GOT3 (cell line): ENCODE measurements at places on chromosomes 7 and 10.
A peak's percentile ranks its signal among the peaks of the same experiment; 100 is the strongest.

DNA sequence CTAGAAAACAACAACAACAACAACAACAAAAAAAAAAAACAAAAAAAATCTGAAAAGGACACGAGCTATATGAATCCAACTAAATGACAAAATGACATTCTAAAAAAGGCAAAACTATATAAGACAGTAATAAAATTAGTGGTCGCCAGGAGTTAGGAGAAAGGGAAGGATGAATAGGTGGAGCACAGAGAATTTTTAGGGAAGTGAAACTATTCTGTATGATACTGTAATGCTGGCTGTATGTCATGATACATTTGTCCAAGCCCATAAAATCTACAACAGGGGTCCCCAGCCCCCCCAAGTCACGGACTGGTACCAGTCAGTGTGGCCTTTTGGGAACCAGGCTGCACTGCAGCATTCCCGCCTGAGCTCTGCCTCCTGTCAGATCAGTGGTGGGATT is 2.8 kb upstream of the PUS7 start:
- no peak for DNase-seq

GRCh38 chr7:83882551-83882950 is 233.6 kb upstream of the SEMA3E start:
- DNase-seq, result no peak

DNA sequence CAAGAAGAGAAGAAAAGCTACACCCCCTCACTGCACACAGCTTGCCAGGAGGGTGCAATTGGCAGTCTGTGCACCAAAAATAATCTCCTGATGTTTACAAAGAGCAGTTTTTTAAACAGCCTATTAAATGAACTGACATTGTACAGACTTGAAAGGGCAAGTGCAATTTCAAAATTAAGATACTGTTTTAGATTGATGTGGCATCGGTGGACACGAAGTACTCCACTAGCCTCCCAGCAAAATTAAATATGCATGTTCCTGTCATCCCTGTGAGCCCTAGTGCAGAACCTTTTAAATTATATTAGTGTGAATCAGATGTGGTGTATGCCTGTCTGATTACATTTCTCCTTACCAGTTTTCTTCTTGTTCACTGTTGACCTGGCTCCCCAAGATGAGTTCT is 87.9 kb downstream of the WIPF3 start:
- DNase-seq, result no peak

DNA sequence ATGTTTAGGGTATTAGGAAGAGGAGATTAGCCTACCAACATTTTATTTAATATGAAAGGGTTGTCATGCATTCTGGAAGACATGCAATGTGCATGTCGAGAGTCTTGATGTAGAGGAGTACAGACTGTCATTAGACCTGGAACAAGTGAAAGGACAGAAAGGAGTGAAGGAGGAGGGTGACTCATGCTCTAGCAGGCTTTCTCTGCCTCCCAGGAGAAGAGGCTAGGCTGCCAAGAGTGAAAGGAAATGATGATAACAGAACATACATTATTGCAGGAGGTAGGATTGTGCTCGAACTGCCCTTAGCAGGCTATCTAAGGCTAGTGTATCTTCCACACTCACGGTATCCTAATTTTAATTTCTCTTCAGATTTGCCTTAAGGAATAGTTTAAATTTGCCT is 228.8 kb downstream of the EXOC4 start:
- DNase-seq, result no peak

DNA sequence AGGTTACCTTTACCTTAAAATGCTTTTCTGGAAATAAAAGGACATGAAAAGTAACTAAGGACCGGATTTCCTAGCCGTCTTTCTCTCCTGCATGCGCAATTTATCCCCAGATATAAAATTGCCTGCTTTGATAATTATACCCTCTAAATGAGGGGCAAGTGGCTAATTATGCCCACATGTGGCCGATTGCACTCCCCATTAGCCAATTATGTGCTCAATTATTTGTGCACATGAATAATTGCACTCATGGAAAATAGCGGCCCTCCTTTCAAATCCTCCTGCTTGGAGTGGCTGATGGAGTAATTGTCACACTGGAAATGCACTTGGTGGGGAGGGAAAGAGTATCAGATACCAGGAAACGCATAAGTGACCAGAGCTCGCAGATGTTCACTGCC is 66.4 kb upstream of the ATRNL1 start:
- no peak for DNase-seq

GRCh38 chr7:127907110-127908040 is 123.9 kb downstream of the LRRC4 start:
- no peak for DNase-seq

DNA sequence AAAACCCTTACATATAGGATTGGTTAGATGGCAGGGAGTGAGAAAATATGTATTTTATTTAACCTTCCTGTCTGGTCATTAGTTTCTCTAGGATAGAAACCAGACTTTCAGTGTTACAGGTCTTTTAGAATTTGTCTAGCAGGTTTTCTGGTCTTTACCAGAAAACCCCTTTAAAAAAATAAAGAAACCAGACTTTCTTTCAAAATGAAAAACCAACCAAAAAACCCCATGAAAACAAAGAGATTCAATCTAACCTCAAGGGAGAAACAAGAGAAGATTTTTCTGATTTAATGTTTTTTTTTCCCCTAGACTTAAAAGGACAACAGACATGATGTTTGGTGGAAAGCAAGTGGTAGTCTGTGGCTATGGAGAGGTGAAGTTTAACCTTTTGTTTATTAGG is 28.7 kb upstream of the STRIP2 start:
- no peak for DNase-seq

DNA sequence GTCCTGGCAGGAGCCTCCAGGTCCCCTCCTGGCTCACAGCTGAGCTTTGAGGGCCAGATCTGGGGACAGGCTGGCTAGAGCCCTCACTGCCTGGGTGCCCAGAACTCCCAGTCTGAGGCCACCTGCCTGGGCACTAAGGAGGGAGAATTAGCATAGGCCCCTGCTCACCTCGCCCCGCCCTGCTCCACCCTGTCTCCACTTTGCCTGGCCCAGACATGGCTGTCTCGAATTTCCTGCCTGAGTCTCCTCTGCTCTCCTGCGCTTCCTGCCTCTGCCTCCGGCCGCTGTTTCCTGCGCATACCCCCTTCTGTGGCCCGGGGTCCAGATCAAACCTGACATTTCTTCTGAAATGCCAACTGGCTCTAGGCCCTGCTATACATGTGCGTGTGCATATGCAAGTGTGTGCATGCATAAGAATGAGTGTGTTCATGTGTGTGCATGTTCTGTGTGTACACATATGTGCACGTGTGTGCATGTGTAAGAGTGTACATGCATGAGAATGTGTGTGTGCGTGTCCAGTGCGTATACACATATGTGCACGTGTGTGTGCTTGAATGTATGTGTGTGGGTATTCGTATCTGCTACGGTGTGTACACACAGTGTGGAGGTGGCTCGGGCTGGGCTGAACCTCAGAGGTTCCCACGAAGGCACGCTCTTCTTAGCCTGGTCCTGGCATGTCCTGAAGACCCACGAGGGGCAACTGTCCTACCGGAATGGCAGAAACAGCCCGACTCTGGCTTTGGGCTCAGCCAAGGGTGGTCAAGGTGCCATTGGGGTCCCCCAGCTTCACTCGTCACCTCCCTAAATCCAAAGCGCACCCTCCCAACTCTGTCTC is 64.9 kb downstream of the MYL10 start:
- no peak for DNase-seq

DNA sequence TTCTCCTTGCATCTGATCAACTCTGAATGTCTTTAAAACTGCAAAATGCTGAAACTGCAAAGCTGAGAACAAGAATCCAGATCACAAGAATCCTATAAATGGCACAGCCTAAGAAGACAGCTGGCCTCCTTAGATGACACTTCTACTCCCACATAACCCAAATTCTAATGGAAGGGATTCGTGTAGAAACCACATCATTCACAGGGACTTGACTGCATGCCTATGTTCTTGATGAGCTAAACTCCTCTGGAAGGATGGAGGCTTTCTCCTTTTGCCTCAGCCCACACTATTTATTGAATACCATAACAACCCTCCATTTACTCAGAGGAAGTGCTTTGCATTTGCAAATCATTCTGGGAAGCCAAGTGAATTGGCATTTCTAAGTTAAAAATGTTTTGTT is 252.5 kb upstream of the VWC2 start:
- DNase-seq, result no peak

GRCh38 chr7:35003679-35004303 is 33.5 kb downstream of the DPY19L1 start:
- DNase-seq, result peak; percentile 8

DNA sequence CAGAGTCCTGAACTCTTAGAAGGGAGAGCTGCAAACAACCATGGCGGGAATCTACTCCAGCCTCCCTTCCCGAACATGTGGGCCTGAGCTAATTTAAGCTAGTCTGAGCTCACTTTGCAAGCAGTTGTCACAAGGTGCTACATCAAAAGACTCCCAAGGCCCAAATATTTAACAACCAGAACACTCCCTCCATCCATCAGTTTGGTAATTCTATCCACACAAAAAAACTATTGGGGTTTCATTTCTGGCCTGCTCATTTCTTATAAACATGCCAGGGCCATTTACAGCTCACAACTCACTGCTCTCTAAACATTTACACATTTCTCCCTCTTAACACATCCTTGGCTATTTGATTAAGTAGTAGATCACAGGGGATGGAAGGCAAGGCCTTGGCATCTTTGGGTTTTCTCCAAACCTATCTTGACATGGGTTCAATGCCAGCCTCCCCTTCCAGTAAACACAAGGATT is 263.4 kb downstream of the KCNMA1 start:
- no peak for DNase-seq

- no peak for DNase-seq
Observed at GRCh38 chr7:104878577-104878976, 135.4 kb upstream of the KMT2E start.

DNA sequence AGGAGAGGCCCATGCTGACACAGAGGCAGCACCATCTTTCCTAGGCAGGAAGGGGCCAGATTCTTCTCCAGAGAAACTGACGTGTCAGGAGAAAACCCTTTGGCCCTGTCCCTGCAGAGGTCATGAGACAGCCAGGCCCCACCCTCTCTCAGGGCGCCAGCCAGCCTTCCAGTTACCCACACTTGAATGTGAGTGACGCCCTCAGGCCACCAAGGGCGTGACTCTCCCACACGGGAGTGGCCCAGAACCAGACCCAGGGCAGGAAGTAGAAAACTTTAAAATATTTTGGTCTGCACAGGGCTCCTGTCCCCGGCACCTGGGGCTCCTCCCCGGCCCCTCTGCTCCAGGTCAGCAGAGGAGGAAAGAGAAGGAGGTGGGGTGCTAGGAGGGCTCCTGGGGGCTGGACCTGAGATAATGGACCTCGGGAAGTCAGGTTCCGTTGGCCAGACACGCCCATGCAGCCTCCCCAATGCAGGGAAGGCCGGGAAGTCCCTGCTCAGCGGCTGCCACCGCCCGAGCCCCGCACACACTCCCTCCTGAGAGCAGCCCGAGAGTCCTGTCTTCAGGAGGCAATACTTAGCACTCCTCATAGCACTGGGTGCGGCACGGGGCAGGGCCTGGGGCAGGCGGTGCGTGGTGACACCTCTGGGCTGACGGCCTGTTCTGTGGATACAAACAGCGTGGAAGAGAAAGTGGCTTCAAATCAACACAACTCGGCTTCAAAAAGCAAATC is 67.0 kb upstream of the CFAP46 start:
- no peak for DNase-seq

- DNase-seq, result no peak
Observed at GRCh38 chr7:17239046-17239445, 59.4 kb upstream of the AHR start.

GRCh38 chr7:29508608-29509007 is 55.0 kb upstream of the PRR15 start:
- no peak for DNase-seq
